ENCODE measurements at places on chromosomes 2 and 18. TPM values are rescaled to one million over a fixed set of nuclear protein-coding genes. Genes with fewer than 3 reads are reported as not detected.

DNA sequence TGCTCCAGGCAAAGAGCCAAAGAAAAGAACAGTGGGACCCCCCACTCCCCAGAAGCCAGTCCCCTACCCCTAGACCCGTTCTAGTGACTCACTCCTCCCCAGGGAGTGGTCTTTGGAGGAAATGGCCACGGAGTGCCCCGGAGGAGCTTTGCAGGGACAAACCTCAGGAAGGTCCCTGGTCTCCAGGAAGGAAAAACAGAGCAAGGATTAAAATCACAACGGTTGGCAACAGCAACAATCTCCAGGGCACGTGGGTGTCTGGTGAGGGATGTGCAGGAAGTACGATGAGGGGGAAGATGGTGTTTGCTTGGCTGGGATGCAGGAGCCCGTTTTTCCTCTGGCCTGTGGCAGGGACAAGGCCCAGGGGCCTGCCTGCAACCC is 135.0 kb downstream of the SMAD2 start:
- no peak for DNase-seq

DNA sequence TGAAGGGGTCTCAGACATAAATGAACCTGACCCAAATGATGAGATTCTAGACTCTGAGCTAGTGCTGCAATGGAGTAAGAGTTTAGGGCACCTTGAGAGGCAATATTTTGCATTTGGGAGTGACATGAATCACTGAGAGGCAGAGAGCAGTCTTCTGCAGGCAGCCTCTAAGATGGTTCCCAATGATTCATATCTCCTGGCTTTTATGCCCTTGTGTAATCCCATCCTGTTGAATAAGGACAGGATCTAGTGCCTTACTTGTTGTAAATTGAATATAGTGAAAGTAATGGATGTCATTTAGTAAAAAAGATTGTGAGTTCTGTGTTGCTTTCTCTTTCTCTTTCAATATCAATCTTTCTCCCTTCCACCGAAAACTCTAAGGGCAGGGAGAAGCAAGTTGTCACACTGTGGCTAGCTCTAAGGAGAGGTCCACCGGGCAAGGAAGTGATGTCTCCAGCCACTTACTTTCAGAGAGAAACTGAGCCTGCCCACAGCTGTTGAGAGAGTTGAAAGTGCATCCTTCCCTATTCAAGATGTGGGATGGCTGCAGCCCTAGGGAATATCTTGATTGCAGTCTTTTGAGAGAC is 144.7 kb downstream of the TRIB2 start:
- no peak for DNase-seq

DNA sequence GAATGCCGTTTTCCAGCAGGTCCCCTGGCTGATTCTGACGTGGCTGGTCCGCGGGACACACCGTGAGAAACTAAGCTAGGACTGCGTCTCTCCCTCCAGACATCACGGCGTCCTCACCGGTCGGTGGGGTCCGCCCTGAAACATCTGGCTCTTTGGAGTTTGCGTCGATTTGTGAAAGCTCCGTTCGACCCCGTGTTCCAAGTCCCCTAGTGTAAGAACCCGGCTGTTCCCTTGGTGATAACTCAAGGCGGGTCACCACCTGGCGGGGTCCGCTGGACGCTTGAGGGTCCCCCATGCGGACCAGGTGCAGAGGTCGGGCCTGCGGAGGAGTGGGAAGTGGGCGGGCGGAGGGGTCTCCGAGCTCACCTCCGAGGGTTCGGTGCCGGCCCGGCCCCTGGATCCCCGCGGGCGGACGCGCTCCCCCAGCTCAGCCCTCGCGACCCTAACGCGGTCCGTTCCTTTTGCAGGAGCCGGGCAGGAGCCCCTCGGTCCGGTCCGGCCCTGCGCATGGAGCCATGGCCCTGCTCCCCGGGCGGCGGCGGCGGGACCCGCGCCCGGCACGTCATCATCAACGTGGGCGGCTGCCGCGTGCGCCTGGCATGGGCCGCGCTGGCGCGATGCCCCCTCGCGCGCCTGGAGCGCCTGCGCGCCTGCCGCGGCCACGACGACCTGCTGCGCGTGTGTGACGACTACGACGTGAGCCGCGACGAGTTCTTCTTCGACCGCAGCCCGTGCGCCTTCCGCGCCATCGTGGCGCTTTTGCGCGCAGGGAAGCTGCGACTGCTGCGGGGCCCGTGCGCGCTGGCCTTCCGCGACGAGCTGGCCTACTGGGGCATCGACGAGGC is 65.6 kb downstream of the KCNG2 start:
- no peak for DNase-seq

The ERICH2 gene
- total RNA-seq: not detected

The LIMS4 gene
- total RNA-seq: 1.4 TPM

The ASPRV1 gene
- total RNA-seq: 1.1 TPM
